ENCODE measurements at places on chromosomes 11 and 22.

DNA sequence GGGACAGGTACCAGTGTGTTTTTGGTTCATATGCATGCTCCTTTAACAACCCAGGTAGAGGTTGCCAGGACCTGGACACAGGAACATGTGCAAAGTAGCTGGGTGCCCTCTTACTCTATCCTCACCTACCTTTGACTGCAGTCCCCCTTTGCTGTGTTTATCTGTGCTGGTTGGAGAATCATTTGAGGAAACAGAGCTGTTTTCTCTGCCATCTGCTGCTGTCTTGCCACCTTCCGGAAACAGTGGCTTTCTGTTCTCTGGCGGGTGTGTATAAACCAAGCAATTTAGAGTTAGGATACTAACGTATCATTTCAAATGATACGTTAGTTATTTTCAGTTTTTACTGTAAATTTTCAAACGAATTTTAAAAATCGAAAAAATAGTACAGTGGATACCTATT is 171.9 kb upstream of the TTC12 start:
- DNase-seq = no peak

GRCh38 chr11:33383075-33383919 is 126.1 kb downstream of the HIPK3 start:
- no peak for DNase-seq

GRCh38 chr11:96145163-96145585 is 197.8 kb downstream of the MAML2 start:
- peak; percentile 28 for DNase-seq

GRCh38 chr22:35376728-35377472 is 4.0 kb upstream of the HMOX1 start:
- DNase-seq = peak; percentile 97

GRCh38 chr22:19062139-19062942 is 59.9 kb downstream of the DGCR2 start:
- DNase-seq = no peak

GRCh38 chr22:46568102-46568809 is 30.8 kb upstream of the CELSR1 start:
- no peak for DNase-seq
